ENCODE measurements at places on chromosomes 5 and 9.

DNA sequence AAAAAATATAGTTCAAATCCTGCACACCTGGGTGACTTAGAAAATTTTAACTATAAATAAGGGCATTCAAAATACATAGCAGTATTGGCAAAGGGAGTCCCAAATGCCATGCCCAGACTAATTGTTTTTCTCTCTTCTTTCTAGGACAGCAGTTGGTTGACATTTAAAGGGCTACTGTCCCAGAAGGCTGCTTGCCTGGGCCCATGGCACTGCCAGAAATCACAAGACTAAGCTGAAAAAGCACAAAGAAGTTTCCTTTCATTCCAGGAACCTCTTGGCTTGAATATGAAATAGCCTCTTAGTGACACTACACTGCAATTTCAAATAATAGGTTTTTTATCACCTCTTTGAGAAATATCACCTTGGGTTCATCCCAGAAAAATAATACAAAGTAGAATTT lies 388.9 kb upstream of the TRPC7 start:
- no peak for DNase-seq

DNA sequence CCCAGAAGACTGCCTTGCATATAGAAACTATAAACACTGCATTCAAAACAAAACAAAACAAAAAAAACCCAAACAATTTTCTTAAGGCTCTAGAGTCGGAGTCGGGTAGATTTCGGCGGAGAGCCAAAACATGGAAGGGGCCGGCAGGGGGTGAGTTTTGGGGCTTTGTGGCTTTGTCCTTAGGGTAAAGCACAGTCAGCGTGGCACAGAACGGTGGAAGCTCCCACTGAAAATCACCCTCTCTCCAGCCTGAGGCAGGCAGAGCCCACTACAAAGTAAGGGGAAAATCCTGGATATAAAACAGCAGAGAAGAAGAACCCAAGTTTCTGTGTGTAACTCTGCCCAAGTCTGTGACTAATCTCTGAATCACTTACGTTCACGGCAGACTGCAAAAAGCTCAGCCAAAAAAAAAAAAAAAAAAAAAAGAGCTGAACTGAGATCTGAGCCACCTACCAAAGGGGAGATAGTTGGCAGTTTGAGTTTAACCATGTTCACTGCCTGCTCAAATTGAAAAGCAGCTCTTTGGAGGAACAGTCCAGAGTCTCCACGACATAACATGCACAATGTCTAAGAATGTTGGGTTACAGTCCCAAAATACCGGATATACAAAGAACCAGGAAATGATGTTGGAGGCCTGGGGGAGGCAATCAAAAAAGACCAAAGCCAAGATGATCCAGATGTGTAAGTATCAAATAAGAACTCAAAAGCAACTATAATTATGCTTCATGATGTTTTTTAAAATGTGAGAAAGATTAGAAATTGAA lies 26.6 kb upstream of the OR2K2 start:
- DNase-seq = no peak

GRCh38 chr5:177425196-177425800 lies 1.2 kb upstream of the GRK6 start:
- DNase-seq = no peak

DNA sequence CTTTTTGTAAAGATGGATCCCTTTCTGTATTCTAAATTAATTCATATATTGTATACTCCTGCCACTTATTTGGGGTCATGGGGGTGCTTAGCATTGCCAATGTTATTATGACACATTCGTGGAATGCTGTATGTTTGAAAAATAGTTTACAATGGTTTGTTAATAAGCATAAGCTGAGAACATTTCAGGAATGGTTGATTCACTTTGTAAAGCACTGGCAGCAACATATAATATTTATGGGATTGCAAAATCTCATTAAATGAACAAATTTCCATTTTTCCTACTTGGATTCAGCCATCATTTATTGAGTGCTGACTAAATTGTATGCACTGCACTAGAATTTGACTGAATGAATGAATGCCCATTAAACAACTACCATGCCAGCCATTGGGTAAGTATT lies 215.2 kb upstream of the KLF4 start:
- no peak for DNase-seq

DNA sequence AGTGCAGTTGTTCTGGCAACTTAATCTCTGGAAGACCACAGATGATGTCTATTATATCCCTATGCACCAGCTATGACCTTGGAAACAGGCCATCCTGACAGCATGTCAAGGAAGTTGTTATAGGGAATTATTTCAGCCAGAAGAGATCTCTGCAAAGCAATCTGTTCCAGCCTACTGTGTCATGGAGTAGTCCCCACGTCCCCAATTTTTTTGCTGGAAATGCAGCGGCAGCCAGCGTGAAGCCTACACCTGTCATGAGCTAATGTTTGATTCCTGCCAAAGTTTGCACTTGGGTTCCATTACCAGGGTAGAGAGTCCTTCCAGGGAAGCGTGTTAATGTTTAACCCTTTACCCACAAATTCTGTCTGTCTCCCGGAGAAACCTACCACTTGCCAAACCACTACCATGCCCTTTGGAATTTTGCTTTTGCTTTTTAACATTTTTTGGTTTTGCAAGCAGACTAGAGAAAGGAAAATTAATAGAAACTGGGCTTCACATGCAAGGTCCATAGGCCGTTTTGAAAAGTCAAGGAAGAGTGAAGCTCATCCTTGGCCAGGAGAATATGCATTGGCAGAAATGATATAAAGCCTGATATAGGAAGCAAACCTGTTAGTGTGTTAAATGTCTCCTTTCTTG lies 174.9 kb upstream of the SPRY4 start:
- DNase-seq = peak; percentile 24

GRCh38 chr9:93451849-93452709 lies 594 bp downstream of the FAM120A start:
- DNase-seq = peak; percentile 4

DNA sequence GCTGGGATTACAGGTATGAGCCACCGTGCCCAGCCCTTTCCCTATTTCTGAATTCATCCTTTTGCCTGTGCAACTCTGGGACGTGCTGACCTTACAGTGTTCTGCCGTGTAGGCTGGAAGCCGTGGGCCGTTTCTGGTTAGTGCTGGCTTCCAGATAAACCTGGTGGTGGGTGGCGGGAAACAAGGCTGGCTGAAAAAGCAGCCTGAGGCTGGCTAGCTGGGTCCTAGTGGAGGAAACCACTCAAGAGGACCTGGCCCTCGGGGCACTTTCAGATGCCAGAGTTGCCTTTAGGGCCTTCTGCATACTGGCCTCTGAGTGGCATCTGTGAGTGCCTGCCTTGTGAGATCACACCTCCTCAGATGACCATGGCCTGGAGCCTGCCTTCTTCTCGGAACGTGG lies 26.9 kb downstream of the GALNT12 start:
- no peak for DNase-seq

- no peak for DNase-seq
Measured at GRCh38 chr5:103808464-103809106, 246.0 kb upstream of the NUDT12 start.

GRCh38 chr9:11328326-11328725 lies 715.5 kb upstream of the PTPRD start:
- no peak for DNase-seq

DNA sequence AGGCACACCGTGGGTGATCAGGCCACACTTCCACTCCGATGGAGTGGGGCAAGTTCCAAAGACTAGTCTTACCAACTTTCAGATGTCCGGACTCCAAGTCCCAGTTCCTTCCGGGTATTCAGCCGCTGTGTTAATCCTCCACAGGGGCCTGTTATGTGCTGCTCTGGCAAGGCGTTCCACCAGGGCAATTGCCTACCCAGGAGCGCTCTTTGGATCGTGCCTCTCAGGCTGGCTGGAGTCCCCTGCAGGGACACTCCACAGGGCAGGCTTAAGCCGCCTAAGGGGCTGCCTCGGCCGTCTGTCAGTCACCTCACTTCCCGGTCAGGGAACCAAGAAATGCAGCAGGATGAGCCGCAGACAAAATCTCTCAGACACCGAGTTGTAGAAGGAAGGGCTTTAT lies 118.7 kb upstream of the CCNG1 start:
- DNase-seq = no peak

DNA sequence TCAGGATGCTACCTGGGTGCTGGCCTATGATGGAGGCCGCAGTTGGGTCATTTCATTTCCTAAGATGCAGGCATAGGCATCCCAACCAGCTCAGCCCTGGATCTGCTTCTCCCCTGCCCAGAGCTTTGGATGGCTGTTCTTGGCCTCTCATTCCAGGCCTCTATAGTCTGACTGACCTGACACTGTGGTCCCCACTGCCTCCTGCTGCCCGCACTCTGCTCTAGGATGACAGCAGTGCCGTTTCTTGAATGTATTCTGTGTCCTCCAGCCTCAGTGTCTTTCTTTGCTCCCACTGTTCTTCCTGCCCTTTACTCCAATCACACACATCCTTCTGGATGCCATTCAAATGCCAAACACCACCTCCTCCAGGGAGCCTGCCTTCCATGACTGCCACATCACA lies 235.7 kb downstream of the HSPA4 start:
- no peak for DNase-seq

- no peak for DNase-seq
Measured at GRCh38 chr5:6003040-6003825, 375.1 kb downstream of the MED10 start.

- no peak for DNase-seq
Measured at GRCh38 chr9:97852001-97852398, 1.0 kb upstream of the FOXE1 start.

GRCh38 chr9:80437091-80437640 lies 865.4 kb downstream of the TLE4 start:
- no peak for DNase-seq

DNA sequence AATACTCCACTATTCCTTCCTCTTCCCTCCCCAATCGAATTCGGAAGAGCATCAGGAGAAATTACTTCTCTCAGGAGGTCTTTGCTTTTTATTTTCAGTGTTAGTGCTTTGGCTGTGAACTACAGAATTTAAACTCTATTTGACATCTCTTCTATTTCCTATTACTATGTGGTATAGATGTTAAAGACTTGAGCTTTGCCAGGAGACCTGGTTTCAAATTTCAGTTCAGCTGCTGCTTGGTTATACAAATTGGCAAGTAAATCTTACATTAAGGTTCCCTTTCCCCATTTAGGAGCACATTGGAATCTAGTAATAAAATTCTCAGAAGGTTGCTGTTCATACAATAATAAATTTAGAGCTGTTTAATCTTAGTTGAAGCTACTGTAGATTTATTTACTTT lies 13.1 kb downstream of the UHRF2 start:
- DNase-seq = no peak

DNA sequence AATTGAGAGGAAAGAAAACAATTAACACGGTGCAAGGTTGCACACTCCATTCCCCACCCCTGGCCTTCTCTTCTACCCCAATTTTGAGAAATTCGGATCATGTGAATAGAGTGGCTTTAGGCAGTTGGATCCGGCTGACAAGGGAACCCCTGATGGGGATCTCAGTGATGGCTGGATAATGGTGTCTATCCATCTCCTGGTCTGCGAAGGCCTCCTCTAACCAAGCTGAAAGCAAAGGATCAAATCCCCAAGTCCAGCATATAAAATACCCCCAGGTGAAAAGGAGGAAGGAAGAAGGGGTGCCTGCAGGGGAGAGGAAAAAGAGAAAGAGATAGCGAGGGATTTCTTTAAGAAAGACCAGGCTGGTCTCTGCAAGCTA lies 16.0 kb downstream of the NR2F1 start:
- DNase-seq = no peak

GRCh38 chr5:149827546-149827945 lies 97.4 kb downstream of the PPARGC1B start:
- DNase-seq = no peak

- DNase-seq = no peak
Measured at GRCh38 chr9:105054491-105054890, 126.5 kb upstream of the ABCA1 start.

DNA sequence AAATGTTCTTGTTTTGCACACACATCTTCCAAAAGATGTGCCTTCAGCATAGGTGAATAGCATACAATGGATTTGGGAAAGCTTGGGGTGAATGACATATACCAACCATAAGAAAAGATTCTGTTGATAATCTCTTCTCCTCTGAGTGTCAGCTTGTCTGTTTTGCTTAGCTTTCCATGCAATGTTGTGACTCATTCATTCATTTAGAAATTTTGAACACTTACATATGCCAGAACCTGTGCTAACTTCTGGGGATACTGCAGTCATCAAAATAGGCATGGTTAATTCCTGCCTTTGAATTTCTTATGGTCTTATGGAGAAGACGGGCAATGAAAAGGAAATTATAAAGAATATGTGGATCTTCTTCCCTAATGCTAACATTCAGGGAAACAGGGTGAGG lies 14.1 kb downstream of the ADRB2 start:
- no peak for DNase-seq

DNA sequence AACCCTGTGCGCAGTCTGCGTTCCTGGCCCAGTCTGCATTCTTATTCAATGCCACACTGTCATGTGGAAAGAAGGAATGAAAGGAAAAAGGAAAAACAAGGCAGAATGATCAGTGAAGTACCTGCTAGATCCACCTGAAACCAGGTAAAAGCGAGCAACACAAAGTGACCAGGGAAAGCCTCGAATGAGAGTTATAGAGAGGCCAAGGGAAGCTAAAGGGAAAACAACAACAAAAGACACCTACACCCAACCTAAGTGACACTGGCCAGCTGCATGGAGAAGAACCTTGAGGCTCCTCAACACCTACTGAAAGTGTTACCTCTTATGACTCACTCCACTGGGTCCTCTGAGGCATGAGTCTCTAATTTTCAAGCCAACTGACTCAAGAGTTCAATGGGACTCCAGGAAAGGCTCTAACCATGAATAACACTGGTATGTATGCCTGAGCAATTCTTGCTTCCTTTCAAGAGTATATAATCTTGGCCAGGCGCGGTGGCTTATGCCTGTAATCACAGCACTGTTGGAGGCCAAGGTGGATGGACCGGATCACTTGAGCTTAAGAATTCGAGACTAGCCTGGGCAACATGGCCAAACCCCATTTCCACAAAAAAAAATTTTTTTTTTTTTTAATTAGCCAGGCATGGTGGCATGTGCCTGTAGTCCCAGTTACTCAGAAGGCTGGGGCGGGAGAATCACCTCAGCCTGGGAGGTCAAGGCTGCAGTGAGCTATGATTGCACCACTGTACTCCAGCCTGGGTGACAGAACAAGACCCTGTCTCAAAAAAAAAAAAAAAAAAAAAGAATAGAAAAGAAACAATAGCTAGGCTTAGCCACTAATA lies 29.0 kb downstream of the MTMR12 start:
- DNase-seq = no peak

- DNase-seq = no peak
Measured at GRCh38 chr9:100549048-100549447, 28.8 kb upstream of the CAVIN4 start.

DNA sequence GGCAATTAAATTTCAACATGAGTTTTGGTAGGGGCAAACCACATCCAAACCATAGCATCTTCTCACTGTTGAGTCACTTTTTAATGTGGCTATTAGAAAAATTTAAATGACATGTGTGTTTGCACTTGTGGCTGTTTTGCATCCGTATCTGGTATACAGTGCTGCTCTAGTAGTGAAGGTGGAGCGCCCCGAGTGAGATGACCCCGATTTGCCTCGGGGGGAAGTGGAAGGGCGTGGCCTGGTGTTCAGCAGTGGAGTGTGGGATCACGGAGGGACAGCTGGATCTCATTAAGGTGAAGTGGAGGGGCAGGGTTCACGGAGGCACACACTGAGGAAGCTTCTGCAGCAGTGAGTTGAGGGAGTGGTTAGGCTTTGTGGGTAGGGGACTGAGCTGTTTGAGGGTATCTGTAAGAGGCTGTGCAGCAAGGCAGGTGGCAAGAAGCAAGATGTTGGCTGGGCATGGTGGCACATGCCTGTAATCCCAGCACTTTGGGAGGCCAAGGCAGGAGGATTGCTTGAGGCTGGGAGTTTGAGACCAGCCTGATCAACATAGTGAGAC lies 6.2 kb upstream of the GMCL2 start:
- DNase-seq = no peak

Measured in DMS79 treated with DMSO at 0.1 percent for 48 hours (cell line).